Mucosa of descending colon (tissue), 3 donors: ENCODE measurements at places on chromosomes 2 and 18. TPM values are rescaled to one million over a fixed set of nuclear protein-coding genes. Genes with fewer than 3 reads are reported as not detected.

Gene STAT4
- total RNA-seq = 2.7 TPM

Gene LAMA3
- total RNA-seq = 62.0 TPM

Gene PKDCC
- 80.7 TPM for total RNA-seq

Gene DUSP2
- total RNA-seq = 2.3 TPM

Gene CNDP1
- 0.19 TPM for total RNA-seq

Gene POTEI
- total RNA-seq = not detected

Gene ACVR1C
- total RNA-seq = 9.2 TPM

Gene HOXD8
- 4.9 TPM for total RNA-seq

Gene ZNF521
- 7.9 TPM for total RNA-seq

Gene TUBA4B
- not detected for total RNA-seq
